ENCODE measurements at places on chromosomes 1 and 21. TPM values are rescaled to one million over a fixed set of nuclear protein-coding genes. Genes with fewer than 3 reads are reported as not detected.

GRCh38 chr1:11875094-11875493, 16.3 kb upstream of the NPPB start:
- H3K27ac ChIP-seq = peak overlapping the region; percentile 85
- no peak for DNase-seq
- peaks cover 20% of the 10 kb centered on the region for H3K4me1 ChIP-seq
- H3K4me3 ChIP-seq = no peak overlapping the region

GRCh38 chr1:110433803-110434202, 17.1 kb upstream of the PROK1 start:
- peaks cover 9% of the 10 kb centered on the region for H3K4me1 ChIP-seq
- no peaks in the 10 kb centered on the region for H3K36me3 ChIP-seq
- H3K4me3 ChIP-seq = no peak overlapping the region
- DNase-seq = peak; percentile 52
- H3K27ac ChIP-seq = no peak overlapping the region

- no peak overlapping the region for H3K4me3 ChIP-seq
- no peaks in the 10 kb centered on the region for H3K36me3 ChIP-seq
- H3K27ac ChIP-seq = peak overlapping the region; percentile 58
- no peak for DNase-seq
- no peaks in the 10 kb centered on the region for H3K27me3 ChIP-seq
- peaks cover 30% of the 10 kb centered on the region for H3K4me1 ChIP-seq
These were observed 37.8 kb upstream of the GBP5 start for GRCh38 chr1:89310505-89310904.

DNA sequence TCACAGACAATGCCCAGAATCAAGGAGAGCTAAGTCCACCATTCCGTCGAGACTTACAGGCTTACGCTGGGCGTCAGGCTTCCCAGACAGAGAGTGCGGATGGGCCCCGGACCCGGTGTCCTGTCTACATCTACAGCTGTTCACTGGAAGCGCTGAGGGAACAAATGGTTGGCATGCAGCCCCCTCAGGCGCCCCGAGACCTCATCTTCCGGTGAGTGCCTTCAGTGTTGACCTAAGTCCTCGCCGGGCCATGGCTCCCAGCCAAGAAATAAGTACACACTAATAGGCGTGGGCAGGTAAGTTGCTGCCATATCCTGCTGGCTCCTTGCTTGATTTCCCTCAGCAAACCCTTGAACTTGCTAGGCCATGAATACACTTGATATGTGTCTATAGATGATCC, 26.2 kb downstream of the HYI start:
- H3K4me1 ChIP-seq = no peaks in the 10 kb centered on the region
- H3K27me3 ChIP-seq = no peaks in the 10 kb centered on the region
- DNase-seq = no peak
- peaks cover 62% of the 10 kb centered on the region for H3K36me3 ChIP-seq
- H3K27ac ChIP-seq = no peak overlapping the region
- no peak overlapping the region for H3K4me3 ChIP-seq

GRCh38 chr21:43734131-43734927, 15.4 kb downstream of the PDXK start:
- peaks cover 39% of the 10 kb centered on the region for H3K4me1 ChIP-seq
- no peak for DNase-seq
- H3K27me3 ChIP-seq = no peaks in the 10 kb centered on the region
- no peak overlapping the region for H3K27ac ChIP-seq

- peaks cover 57% of the 10 kb centered on the region for H3K4me1 ChIP-seq
- peak overlapping the region; percentile 90 for H3K4me3 ChIP-seq
- DNase-seq = no peak
- H3K27ac ChIP-seq = peak overlapping the region; percentile 84
- no peaks in the 10 kb centered on the region for H3K36me3 ChIP-seq
These were observed 1.5 kb downstream of the RABGGTB start for GRCh38 chr1:75787524-75787923.

DNA sequence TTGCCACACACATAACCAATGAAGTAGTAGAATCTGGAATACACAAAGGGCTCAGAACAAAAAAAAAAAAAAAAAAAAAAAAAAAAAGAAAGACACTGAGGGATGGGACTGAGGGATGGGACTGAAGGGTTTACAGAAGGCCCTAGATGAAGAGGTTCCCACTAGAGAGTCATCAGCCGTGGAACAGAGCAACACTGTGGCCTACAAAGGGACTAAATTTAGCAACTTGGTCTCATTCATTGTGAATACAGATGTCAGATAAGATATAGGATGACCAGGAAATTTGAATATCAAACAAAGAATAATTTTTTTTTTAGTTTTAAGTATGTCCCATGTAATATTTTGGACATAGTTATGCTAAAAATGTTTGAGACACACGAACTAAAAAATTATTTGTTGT, 62.1 kb downstream of the GLUL start:
- no peak overlapping the region for H3K27ac ChIP-seq
- no peak for DNase-seq
- no peaks in the 10 kb centered on the region for H3K36me3 ChIP-seq
- H3K4me3 ChIP-seq = no peak overlapping the region
- H3K27me3 ChIP-seq = no peaks in the 10 kb centered on the region

DNA sequence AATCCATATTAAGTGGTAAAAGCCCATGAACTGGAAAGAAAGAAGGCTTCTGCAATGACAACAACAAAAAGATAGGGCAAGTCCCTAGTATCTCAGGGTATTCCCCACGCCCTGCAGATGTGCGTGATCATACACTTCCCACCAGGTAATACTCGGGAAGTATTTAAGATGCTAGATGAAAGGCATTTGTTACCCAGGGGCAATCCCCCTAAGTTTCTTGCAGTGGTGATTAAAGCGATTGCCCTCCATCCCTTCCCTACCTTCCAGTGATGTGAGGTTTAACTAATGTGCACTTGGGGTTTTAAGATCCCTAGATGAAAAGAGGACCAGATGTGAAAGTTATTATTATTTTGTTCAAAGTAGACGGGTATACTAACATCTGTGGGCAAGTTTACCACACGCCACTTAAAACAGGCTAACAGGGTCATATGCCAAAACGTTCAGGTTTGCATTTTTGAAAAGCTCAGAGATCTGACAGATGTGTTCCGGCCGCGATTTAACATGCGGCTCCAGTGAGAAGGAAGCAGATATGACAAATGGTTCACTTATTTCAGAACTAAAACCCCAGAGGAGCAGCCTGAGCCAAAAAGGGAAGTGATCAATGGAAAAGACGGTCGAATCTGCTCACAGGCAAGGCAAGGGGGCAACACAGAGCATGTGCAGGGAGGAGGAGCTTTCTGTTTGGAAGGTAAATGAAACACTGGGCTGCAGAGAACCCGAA, 17.4 kb downstream of the TIAM1 start:
- no peaks in the 10 kb centered on the region for H3K27me3 ChIP-seq
- no peaks in the 10 kb centered on the region for H3K4me1 ChIP-seq
- no peak for DNase-seq
- H3K4me3 ChIP-seq = no peak overlapping the region

DNA sequence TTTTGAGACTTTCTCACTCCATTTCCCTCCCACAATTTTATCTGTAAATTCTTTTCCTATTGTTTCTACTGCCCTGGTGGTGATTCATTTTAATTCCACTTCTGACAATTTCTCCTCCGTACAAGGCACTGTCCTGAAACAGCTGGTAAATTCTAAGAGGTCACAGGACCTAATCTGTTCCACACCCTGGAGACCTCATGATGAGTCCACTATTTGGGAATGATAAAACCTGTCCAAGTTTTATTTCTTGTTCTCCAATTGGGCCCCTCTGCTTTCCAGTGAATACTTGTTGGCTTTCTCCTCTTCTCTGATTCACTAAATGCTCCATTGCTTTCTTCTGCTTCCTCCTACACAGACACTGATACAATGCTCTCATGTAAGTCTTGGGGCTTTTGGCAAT, 343.1 kb upstream of the DUSP10 start:
- no peak for DNase-seq
- H3K4me1 ChIP-seq = no peaks in the 10 kb centered on the region
- H3K4me3 ChIP-seq = no peak overlapping the region
- H3K27ac ChIP-seq = no peak overlapping the region

- DNase-seq = no peak
- H3K4me1 ChIP-seq = peaks cover 4% of the 10 kb centered on the region
- H3K4me3 ChIP-seq = no peak overlapping the region
- no peak overlapping the region for H3K27ac ChIP-seq
- no peaks in the 10 kb centered on the region for H3K36me3 ChIP-seq
These were observed 437.6 kb downstream of the PTPRU start for GRCh38 chr1:29673669-29674626.

DNA sequence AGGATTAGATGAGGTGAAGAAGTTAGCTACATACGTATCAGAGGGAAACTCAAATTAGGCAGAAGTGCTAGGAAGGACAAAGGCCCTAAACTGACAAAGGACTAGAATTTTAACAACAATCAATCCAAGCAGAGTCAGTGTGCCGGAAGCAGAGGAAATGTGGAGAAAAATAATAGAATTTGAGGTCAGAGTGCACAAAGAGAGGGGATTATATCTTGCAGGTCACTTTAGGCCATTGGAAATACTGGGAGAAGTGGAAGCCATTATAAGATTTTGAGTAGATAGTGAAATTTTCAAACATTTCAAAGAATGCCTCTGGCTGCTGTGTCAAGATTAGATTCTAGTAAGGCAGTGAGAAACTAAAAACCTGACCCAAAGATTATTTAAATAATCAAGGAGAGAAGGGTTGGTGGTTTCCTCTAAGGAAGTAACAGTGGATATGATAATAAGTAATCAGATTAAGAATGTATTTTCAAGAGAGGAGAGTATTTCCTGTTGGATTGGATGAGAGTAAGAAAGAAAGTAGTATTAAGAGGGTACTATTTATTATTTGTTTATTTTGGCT, 889.2 kb upstream of the NCAM2 start:
- H3K4me1 ChIP-seq = no peaks in the 10 kb centered on the region
- H3K27ac ChIP-seq = no peak overlapping the region
- H3K27me3 ChIP-seq = no peaks in the 10 kb centered on the region
- H3K4me3 ChIP-seq = no peak overlapping the region
- no peak for DNase-seq

DNA sequence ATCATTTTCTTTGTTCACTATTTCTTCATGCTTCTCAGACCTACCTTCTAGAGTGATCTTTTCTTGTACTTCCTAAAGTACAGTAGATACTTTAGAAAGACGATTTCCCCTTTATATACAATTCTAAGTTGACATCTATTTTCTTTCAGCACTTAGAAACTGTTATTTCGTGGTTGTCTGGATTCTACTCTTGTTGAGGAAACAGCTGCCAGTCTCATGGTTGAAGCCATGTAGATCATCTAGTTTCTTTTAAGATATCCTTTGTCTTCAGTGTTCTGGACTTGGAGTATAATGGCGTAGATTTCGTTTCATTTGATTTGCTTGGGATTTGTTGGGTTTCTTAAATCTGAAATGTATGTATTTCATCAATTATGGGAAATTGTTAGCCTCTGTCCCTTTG, 67.6 kb downstream of the PKN2 start:
- peaks cover 8% of the 10 kb centered on the region for H3K36me3 ChIP-seq
- no peaks in the 10 kb centered on the region for H3K27me3 ChIP-seq
- H3K27ac ChIP-seq = no peak overlapping the region
- no peak for DNase-seq
- no peak overlapping the region for H3K4me3 ChIP-seq
- H3K4me1 ChIP-seq = no peaks in the 10 kb centered on the region

GRCh38 chr1:15106608-15107007, 46.9 kb upstream of the TMEM51 start:
- no peaks in the 10 kb centered on the region for H3K27me3 ChIP-seq
- no peak for DNase-seq
- no peaks in the 10 kb centered on the region for H3K36me3 ChIP-seq
- H3K4me1 ChIP-seq = no peaks in the 10 kb centered on the region
- no peak overlapping the region for H3K27ac ChIP-seq

GRCh38 chr1:29120947-29121485, 2.7 kb downstream of the TMEM200B start:
- no peak for DNase-seq
- H3K4me1 ChIP-seq = peaks cover 15% of the 10 kb centered on the region
- H3K27ac ChIP-seq = no peak overlapping the region
- peaks cover 11% of the 10 kb centered on the region for H3K27me3 ChIP-seq
- no peaks in the 10 kb centered on the region for H3K36me3 ChIP-seq
- H3K4me3 ChIP-seq = peak overlapping the region; percentile 71

DNA sequence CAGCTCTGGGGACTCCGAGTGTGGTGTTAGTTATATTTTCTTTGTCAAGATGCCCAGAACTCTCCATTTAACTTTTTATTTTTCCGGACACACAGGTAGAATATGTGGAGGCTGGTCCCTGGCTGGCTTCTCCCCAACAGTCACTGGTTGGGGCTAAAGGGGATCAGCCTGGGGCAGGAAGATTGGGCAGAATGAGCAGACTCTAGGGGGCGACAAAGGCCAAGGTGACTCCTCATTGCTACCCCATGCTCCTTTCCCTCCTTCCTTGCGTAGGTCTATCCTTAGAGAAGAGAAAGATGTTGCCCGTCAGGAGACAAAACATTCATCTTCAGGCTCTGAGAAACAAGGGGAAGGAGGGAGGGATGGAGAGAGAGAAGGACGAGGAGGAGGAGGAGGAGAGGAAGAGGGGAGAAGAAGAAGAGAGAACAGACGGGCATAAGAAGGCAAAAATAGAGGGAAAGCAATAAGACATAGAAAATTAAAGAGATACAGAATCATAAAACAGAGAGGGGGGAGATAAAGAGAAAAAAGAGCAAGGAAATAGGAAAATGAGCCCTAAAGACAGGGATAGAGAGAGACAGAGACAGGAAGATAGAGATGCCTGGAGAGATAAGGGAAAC, 89.9 kb downstream of the FOXD2 start:
- H3K27ac ChIP-seq = no peak overlapping the region
- no peak for DNase-seq
- no peak overlapping the region for H3K4me3 ChIP-seq
- no peaks in the 10 kb centered on the region for H3K36me3 ChIP-seq
- peaks cover 20% of the 10 kb centered on the region for H3K27me3 ChIP-seq

- no peak overlapping the region for H3K4me3 ChIP-seq
- no peak overlapping the region for H3K27ac ChIP-seq
- peaks cover 9% of the 10 kb centered on the region for H3K4me1 ChIP-seq
- H3K27me3 ChIP-seq = no peaks in the 10 kb centered on the region
- H3K36me3 ChIP-seq = no peaks in the 10 kb centered on the region
These were observed 9.7 kb upstream of the HMGCS2 start for GRCh38 chr1:119778359-119778758.

- H3K27me3 ChIP-seq = peaks cover 17% of the 10 kb centered on the region
- no peak overlapping the region for H3K4me3 ChIP-seq
- H3K36me3 ChIP-seq = no peaks in the 10 kb centered on the region
- no peak for DNase-seq
These were observed 1.5 kb upstream of the ASCL5 start for GRCh38 chr1:201128476-201128875.

- no peak for DNase-seq
- no peaks in the 10 kb centered on the region for H3K27me3 ChIP-seq
- H3K4me1 ChIP-seq = no peaks in the 10 kb centered on the region
- no peak overlapping the region for H3K27ac ChIP-seq
- no peaks in the 10 kb centered on the region for H3K36me3 ChIP-seq
- H3K4me3 ChIP-seq = no peak overlapping the region
These were observed 165.1 kb upstream of the SNX7 start for GRCh38 chr1:98496256-98496995.

- no peaks in the 10 kb centered on the region for H3K4me1 ChIP-seq
- no peak overlapping the region for H3K27ac ChIP-seq
- no peaks in the 10 kb centered on the region for H3K36me3 ChIP-seq
- no peaks in the 10 kb centered on the region for H3K27me3 ChIP-seq
- DNase-seq = no peak
These were observed 1470.7 kb downstream of the NCAM2 start for GRCh38 chr21:22468893-22469292.

Gene SEMA6C
- 15.7 TPM for polyA plus RNA-seq

Gene RYR2
- polyA plus RNA-seq = 43.1 TPM

Gene DENND2C
- 1.3 TPM for polyA plus RNA-seq

Gene AGPAT3
- polyA plus RNA-seq = 19.7 TPM

Gene C1orf53
- polyA plus RNA-seq = 7.8 TPM

Gene ACKR1
- 45.6 TPM for polyA plus RNA-seq

Gene H6PD
- polyA plus RNA-seq = 17.1 TPM

Gene RAP1A
- 64.2 TPM for polyA plus RNA-seq

Gene FAM72C
- not detected for polyA plus RNA-seq

Gene MROH9
- polyA plus RNA-seq = not detected

Measured in heart right ventricle (tissue), 16 donors.